Activated naive CD8-positive, alpha-beta T cell treated with anti-CD3 and anti-CD28 coated beads for 36 hours (primary cell): ENCODE measurements at places on chromosomes 13 and 19. TPM values are rescaled to one million over a fixed set of nuclear protein-coding genes. Genes with fewer than 3 reads are reported as not detected.

KLF1 gene
- total RNA-seq: 0.39 TPM

CEACAM4 gene
- total RNA-seq: not detected

TMEM272 gene
- total RNA-seq: 1.6 TPM

PEAK3 gene
- total RNA-seq: not detected

ADAMTS10 gene
- 3.7 TPM for total RNA-seq

CGB8 gene
- total RNA-seq: not detected

ZNF563 gene
- total RNA-seq: 4.5 TPM

DNA sequence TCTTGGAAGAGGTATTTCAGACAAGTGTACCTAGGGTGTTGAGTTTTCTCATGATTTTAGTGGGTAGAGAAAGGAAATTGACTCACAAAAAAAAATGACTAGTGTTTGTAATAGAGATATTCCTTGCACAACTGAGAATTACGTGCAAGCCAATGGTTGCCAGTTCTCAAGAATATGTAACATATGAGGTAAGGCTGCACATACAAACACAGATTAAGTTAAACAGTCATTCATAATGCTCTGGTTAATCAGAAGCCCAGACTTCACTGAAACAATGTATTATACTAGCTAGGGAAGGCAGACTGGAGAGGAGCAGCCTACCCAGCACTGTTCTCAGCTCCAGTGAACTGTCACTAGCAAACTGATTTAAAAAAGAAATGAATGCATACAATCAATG is 418.3 kb downstream of the DIAPH3 start:
- no peaks in the 10 kb centered on the region for H3K27me3 ChIP-seq
- peaks cover 3% of the 10 kb centered on the region for H3K36me3 ChIP-seq
- H3K27ac ChIP-seq: no peak overlapping the region
- no peak overlapping the region for H3K4me3 ChIP-seq
- DNase-seq: no peak

DNA sequence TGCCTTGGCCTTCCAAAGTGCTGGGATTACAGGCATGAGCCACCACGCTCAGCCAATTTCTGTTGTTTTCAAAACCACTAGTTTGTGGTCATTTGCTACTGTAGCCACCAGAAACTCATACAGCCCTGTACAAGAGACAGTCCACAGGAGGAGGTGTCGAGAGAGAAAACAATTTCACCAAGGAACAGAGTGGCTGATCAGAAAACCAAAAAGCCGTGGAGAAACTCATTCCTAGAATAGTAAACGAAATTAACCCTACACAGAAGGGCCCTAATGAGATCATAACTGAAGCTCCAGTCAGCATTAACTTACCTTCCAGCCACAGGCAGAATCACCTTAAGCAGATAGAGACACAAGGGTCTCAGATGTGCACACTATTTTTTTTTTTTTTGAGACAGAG is 3.8 kb upstream of the CCDC124 start:
- H3K27ac ChIP-seq: no peak overlapping the region
- H3K4me1 ChIP-seq: peaks cover 12% of the 10 kb centered on the region
- H3K4me3 ChIP-seq: no peak overlapping the region

GRCh38 chr19:10078329-10078728 is 7.8 kb upstream of the SHFL start:
- H3K27me3 ChIP-seq: peaks cover 8% of the 10 kb centered on the region
- H3K27ac ChIP-seq: no peak overlapping the region
- H3K4me3 ChIP-seq: no peak overlapping the region
- DNase-seq: no peak
- H3K36me3 ChIP-seq: no peaks in the 10 kb centered on the region

- H3K27ac ChIP-seq: no peak overlapping the region
- no peak overlapping the region for H3K4me3 ChIP-seq
- peaks cover 7% of the 10 kb centered on the region for H3K4me1 ChIP-seq
- no peak for DNase-seq
- no peaks in the 10 kb centered on the region for H3K27me3 ChIP-seq
Measured at GRCh38 chr19:15424121-15424520, 5.3 kb upstream of the AKAP8L start.

DNA sequence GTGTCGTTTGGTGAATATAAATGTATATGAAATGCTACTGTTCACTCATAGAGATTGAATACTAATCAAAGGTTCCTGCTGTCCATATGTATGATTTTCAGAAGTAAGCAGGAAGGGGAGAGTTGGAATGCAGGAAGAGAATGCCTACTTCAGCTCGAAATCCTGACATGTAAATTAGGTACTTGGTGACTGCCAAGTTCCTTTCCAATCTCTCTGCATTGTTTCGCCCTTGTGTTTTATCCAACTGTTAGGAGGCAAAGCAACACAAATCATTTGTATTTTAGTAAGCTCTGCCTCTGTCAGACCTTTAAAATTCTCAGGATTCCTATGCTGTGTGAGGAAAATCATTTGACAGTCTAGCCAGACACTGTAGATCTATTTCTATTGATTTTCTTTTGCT is 9.0 kb downstream of the STARD13 start:
- H3K27ac ChIP-seq: no peak overlapping the region
- peaks cover 23% of the 10 kb centered on the region for H3K27me3 ChIP-seq
- no peak for DNase-seq
- H3K4me3 ChIP-seq: no peak overlapping the region
- no peaks in the 10 kb centered on the region for H3K36me3 ChIP-seq
- H3K4me1 ChIP-seq: no peaks in the 10 kb centered on the region

GRCh38 chr13:104984296-104984818 is 1551.1 kb downstream of the EFNB2 start:
- H3K27ac ChIP-seq: peak overlapping the region; percentile 73
- H3K4me1 ChIP-seq: peaks cover 23% of the 10 kb centered on the region
- peak overlapping the region; percentile 11 for H3K4me3 ChIP-seq
- no peaks in the 10 kb centered on the region for H3K27me3 ChIP-seq
- H3K36me3 ChIP-seq: no peaks in the 10 kb centered on the region

- H3K4me3 ChIP-seq: no peak overlapping the region
- no peak overlapping the region for H3K27ac ChIP-seq
- no peaks in the 10 kb centered on the region for H3K36me3 ChIP-seq
- DNase-seq: no peak
Measured at GRCh38 chr19:28221736-28222135, 991.2 kb downstream of the UQCRFS1 start.

DNA sequence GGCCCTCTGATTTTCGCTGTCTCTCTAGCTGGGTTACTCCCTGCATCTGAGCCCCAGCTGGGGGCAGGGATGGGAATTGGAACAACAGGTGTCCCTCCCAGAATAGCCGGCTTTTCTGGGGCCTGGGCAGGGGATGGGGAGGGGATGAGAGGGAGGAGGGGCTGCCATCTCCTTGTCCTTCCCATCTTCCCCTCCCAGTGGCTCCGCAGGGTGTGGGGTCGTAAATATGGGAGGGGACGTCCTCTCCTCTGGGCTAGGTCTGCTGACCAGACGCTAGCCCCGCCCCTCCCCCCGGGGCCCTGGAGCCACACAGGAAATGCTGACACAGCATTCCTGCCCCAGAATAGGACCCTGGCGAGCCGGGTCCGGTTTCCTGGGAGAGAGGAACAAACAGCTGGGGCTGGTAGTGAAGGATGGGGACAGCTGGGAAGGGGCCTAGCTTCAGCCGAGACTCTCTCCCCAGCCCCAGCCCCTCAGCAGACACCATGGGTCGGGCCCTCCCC is 1.1 kb downstream of the RYR1 start:
- H3K4me1 ChIP-seq: peaks cover 8% of the 10 kb centered on the region
- no peak for DNase-seq
- H3K27ac ChIP-seq: no peak overlapping the region
- no peak overlapping the region for H3K4me3 ChIP-seq
- no peaks in the 10 kb centered on the region for H3K36me3 ChIP-seq

- no peak overlapping the region for H3K4me3 ChIP-seq
- peaks cover 4% of the 10 kb centered on the region for H3K27me3 ChIP-seq
- no peak for DNase-seq
- no peaks in the 10 kb centered on the region for H3K36me3 ChIP-seq
- no peak overlapping the region for H3K27ac ChIP-seq
Measured at GRCh38 chr13:72694314-72694713, 33.1 kb downstream of the MZT1 start.

DNA sequence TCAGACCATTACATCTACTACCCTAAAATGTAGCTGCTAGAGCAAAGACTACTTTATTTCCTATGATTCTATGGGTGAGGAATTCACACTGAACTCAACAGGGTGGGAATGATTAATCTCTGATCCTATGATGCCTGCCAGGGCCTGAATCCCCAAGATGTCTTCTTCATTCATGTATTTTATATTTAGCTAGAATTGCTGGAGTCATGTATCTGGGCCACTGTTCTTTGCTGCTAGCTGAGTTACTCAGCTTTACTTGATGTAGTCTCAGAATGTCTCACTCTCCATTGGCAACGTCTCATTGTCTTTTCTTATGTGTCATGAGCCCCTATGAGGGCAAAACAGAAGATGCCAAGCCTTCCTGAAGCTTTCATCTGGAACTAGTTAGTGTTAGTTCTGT is 21.1 kb downstream of the ZNF582 start:
- no peaks in the 10 kb centered on the region for H3K27me3 ChIP-seq
- no peak for DNase-seq
- H3K36me3 ChIP-seq: peaks cover 99% of the 10 kb centered on the region
- peaks cover 21% of the 10 kb centered on the region for H3K4me1 ChIP-seq
- H3K27ac ChIP-seq: no peak overlapping the region

GRCh38 chr13:106573868-106574267 is 5.9 kb upstream of the ARGLU1 start:
- H3K4me1 ChIP-seq: peaks cover 3% of the 10 kb centered on the region
- H3K27me3 ChIP-seq: no peaks in the 10 kb centered on the region
- no peak overlapping the region for H3K4me3 ChIP-seq
- no peak overlapping the region for H3K27ac ChIP-seq
- no peak for DNase-seq

DNA sequence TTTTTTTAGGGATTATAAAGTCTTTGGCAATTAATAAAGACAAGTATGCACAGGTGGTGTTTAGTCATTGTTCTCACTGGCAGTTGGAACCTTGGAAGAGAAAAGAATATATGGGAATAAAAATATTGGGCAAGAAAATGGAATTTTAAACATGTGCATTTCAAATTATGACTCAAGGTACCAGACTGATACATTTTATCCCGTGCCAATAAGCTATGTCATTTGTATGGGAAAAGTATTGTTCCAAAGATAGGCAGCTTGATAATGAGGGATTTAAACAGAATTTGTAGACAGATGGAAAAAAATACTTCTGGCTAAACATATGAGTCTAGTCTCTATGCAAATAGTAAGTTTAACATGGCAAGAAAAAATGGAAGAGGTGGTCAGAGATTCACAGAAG is 169.5 kb upstream of the UFM1 start:
- no peak overlapping the region for H3K4me3 ChIP-seq
- H3K36me3 ChIP-seq: peaks cover 3% of the 10 kb centered on the region
- no peak for DNase-seq
- H3K27ac ChIP-seq: no peak overlapping the region

DNA sequence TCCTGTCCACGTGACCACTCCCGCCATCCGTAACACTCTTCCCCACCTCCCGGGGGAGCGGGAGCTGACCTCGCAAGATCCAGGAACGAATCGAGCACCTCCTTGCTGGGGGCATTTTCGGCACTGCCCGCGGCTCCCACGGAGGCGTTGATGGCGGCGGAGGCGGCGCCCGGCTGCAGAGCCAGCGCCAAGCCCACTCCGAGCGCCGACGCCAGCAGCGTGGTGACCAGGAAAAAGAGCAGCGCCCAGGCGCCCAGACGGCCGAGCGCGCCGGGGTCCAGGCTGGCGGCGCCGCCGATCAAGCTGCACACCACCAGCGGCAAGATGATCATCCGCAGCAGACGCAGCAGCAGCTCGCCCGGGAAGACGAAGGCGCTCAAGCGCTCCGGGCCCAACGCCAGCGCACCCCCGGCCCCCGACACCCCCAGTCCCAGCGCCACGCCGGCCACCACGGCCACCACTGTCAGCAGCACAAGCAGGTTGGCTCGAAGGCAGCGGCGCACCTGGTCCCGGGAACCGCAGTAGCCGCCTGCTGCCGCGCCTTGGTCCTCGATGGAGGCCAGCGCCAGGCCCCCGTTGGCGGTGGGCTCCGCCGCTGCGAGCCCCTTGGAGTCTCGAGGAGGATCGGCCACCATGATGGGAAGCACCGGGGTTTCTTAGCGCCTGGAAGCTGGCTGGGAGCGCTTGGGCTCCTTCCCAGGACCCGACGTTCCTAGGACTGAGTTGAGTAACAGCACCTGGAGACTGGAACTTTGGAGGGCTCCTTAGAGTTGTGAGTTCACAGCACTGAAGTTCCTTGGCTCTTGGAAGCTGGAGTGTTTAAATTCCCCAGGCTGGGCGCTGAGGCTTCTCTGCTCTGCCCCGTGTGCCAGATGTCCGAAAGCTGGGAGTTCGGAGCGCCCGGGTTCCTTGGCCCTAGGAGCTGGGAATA is 798 bp downstream of the SLC1A5 start:
- H3K36me3 ChIP-seq: peaks cover 53% of the 10 kb centered on the region
- H3K4me1 ChIP-seq: peaks cover 37% of the 10 kb centered on the region
- no peaks in the 10 kb centered on the region for H3K27me3 ChIP-seq
- peak overlapping the region; percentile 98 for H3K27ac ChIP-seq
- H3K4me3 ChIP-seq: peak overlapping the region; percentile 92

DNA sequence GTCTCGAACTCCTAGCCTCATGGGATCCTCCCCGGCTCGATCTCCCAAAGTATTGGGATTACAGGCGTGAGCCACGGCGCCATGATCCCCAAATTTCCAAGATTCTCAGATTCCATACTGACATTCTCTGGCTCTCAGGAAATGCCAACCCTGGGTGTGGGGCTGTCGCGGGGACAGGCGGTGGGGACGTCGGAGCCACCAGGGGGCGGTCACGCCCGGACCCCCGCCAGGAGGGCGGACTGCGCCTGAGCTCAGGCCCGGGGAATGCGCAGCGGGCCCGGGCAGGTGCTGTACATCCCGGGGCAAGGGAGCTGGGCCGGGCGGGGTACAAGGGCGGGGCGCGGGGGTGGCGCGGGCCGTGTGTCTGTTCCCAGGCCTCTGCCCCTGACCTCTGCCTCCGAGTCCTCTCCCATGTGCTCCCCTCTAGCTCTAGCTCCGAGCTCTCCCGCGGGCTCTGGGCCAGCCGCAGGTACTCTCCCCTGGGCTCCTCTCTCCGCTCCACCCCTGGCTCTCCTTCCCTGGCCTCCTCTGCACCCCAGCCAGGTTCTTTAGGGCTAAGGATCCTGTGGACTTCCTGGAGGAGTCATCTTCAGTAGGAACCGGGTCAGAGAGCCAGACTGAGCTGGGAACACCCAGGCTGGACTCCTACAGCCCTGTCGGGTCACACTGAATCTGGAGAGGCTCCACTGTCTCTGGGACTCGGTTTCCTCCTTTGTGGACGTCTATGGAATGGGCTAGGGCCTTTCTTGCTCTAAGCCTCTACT is 2.4 kb downstream of the PPP1R13L start:
- H3K27me3 ChIP-seq: peaks cover 68% of the 10 kb centered on the region
- no peak overlapping the region for H3K27ac ChIP-seq
- peaks cover 2% of the 10 kb centered on the region for H3K36me3 ChIP-seq
- no peak overlapping the region for H3K4me3 ChIP-seq

DNA sequence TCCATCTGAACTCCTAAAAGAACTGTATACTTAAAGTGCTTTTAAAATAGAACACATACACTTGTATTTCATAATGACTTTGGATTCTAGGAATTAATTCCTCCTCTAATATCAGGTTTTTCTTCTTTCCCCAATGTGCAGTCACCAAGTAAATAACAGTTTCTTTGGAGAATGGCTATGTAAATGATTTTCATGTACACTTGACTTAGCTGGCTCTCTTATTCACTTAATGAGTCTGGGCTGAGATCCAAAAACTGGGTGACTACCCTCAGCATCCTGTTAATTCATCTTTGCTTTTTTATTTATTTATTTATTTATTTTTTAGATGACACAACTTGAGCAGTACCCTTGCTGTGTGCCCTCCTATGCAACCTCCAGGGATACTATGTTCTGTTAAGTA is 1003.7 kb downstream of the SLITRK1 start:
- no peak for DNase-seq
- no peak overlapping the region for H3K4me3 ChIP-seq
- no peaks in the 10 kb centered on the region for H3K4me1 ChIP-seq
- no peaks in the 10 kb centered on the region for H3K36me3 ChIP-seq
- no peaks in the 10 kb centered on the region for H3K27me3 ChIP-seq
